ENCODE measurements at places on chromosomes 5 and 9.

DNA sequence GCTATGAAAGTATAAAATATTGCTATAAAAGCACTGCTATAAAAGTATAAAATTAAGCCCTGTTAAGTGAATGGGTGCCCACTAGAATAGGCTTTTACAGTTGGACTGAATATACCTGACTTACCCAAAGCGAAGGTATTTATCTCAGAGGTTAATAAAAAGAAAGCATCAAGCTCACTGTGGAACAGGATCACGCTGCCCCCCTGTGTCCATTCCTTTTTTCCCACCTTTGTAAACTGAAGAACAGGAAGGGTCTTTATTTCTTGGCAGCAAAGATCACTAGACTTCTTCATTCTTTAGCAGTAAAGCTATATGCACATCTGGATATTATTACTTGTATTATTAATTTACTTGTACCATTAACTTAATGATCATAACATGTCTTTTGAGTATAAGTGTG lies 22.1 kb upstream of the PLPP6 start:
- DNase-seq, result no peak

DNA sequence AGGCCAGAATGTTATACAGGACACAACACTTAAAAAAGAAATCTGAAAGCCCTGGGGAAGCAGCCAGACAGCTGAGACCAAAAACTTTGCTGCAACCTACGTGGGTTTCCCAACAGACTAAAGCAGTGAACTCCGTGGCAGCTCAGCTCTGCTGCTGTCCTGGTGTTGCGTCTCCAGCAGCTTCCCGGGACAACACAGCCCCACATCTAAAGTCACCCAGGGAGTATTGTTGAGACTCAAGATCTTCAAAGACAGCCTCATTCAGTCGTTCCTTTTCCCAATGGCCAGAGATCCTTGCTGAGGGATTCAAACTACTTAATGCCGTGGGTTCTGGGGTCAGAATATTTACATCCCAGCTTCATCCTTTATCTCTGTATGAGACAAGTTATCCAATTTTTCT lies 125.8 kb downstream of the MED10 start:
- DNase-seq, result no peak

DNA sequence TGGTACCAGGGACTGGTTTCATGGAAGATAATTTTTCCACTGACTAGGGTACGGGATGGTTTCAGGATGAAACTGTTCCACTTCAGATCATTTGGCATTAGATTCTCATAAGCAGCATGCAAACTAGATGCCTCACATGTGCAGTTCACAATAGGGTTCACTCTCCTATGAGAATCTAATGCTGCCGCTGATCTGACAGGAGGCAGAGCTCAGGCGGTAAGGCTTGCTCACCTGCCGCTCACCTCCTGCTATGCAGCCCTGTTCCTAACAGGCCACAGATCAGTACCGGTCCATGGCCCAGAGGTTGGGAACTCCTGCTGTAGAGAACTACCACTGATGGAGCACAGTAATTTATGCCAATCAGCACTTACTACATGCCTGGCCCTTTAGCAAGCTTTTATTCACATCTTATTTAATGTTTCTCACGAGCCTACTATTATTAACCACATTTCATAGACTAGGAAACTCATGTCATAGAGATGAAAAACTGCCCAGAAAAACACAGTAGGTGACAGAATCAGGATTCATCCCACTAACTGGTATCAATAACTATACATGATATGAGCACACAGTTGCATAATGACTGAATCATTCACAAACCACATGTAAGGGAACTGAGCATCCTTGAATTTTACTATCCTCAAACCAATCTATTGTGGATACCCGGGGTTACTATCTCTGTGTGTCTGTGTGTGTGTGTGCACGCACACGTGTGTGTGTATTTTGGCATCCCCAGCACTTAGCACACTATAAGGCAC lies 46.5 kb downstream of the SVEP1 start:
- DNase-seq, result no peak

DNA sequence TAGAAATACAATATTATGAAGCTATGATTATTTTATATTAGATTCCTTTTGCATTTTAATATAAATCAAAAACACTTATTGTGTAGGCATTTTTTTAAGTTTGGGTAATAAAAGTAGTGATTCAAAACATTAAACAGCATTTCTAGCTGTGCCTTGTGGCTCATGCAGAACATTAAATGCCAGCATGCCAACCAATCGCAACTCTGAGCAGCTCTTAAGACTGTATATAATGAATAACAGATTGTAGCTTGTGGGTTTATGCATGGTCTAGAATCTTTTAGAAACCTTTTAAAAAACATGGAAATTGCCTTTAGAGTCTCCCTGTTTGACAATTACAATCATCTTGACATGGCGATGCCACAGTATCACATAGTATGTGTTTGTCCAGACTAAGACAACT lies 903.8 kb downstream of the EFNA5 start:
- DNase-seq, result no peak

DNA sequence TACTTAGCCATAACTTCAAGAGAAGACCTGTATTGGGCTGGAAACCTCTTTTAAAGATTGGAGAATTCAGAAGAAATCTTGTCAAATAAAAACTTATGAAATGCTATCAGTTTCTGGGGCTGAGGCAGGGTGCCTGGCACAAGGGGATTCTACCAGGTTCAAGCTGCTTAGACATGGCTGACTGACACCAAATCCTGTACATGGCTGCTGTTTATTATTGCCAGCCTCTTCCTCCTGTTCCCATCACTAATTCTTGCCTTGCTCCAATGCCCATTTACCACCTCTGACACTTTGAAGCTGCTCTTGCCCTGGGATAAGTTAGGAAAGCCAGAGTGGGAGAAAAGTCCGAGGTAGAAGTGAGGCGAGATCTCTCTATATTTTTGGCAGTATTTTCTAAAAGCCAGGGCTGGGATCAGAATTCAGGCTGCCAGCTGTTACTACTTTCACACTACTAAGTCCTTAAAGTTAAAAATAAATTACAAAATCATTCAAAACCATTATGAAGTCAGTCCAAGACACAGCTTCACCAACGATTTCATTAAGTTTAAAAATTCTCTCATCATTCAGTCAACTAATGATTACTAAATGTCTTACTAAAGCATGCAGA lies 66.3 kb upstream of the TNFAIP8 start:
- no peak for DNase-seq

- DNase-seq, result no peak
Observed at GRCh38 chr5:155307229-155307628, 293.7 kb downstream of the KIF4B start.

GRCh38 chr5:120528609-120529008 lies 64.5 kb downstream of the PRR16 start:
- DNase-seq, result no peak

- no peak for DNase-seq
Observed at GRCh38 chr5:125152044-125152443, 405.6 kb upstream of the ZNF608 start.

GRCh38 chr9:127522727-127523126 lies 71.4 kb downstream of the LRSAM1 start:
- no peak for DNase-seq

DNA sequence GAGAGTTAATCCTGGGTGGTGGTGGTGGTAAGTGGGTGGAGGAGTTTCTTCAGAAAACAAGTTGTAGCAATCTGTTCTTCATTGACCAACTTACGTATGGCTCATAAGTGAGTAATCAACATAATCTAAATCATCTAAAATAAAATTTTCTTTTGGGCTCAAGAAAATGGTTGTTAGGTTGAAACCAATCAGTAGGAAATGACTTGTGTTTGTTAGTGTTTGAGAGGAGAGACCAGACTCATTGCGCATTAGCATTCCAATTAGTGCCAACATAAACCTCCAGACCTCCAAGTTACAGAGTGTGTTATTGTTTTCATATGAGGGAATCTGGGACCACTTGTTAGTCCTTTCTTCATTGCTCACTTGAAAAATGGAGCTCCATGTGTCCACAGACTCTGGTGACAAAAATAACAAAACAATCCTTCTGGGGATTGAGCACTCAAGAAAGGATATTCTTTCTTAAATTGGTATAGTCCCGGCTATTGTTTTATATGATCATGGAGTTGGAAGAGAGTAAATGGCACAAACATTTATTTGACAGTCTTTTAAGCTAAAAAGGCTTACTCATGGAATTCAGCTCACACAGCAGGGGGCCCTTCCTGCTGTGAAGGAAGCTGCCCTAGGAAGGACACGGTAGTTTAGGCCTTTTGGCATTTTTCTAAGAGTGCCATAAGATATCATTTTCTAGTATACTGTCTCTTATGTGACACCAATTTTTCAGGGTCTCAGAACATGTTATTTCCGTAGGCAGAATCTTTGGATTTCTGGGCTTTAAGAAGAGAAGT lies 441.1 kb downstream of the EBF1 start:
- DNase-seq, result no peak

DNA sequence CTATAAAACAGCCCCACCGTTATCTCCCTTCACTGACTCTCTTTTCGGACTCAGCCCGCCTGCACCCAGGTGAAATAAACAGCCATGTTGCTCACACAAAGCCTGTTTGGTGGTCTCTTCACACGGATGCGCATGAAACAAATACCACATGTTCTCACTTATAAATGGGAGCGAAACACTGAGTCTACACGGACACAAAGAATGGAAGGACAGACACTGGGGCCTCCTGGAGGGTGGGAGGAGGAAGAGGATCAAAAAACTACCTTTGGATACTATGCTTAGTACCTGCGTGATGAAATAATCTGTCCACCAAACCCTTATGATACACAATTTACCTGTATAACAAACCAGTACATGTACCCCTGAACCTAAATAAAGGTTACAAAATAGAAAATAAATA lies 98.6 kb downstream of the ICE1 start:
- no peak for DNase-seq

- no peak for DNase-seq
Observed at GRCh38 chr5:158283397-158283796, 424.5 kb upstream of the CLINT1 start.

- DNase-seq, result no peak
Observed at GRCh38 chr9:124788542-124789217, 11.7 kb downstream of the OLFML2A start.

- no peak for DNase-seq
Observed at GRCh38 chr5:169064093-169064492, 236.8 kb downstream of the SLIT3 start.

DNA sequence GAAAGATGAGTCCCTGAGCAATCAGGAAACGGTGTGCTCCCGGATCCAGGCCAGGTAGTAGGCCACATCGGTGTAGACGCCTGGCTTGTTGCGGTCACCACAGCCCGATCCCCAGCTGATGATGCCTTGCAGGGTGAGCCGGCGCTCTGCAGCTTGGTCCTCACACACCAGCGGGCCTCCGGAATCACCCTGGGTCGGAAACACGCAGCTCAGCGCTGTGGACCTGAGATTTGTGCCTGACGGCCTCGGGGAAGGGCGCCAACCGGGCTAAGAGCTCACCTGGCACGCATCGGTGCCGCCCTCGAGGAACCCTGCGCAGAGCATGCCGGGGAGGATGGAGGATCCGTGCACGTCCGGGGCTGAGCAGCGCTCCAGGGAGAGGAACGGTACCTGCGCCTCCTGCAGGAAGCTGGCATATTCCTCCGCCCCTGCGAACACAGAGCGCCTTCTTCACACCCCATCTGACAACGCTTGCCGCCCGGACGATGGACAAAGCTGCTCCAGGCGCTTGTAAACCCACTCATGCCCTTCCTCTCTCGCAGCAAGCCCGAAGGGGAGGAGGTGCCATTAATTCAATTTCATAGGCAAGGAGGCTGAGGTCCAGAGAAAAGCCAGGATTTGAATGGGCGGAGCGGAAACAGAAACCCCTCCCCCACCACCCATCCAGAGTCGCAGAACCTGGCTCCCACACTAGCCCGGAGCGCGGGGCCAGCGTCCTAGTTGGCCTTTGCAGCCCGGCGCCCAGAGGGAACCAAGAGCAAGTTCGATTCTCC lies 2.0 kb upstream of the PFN3 start:
- DNase-seq, result no peak

DNA sequence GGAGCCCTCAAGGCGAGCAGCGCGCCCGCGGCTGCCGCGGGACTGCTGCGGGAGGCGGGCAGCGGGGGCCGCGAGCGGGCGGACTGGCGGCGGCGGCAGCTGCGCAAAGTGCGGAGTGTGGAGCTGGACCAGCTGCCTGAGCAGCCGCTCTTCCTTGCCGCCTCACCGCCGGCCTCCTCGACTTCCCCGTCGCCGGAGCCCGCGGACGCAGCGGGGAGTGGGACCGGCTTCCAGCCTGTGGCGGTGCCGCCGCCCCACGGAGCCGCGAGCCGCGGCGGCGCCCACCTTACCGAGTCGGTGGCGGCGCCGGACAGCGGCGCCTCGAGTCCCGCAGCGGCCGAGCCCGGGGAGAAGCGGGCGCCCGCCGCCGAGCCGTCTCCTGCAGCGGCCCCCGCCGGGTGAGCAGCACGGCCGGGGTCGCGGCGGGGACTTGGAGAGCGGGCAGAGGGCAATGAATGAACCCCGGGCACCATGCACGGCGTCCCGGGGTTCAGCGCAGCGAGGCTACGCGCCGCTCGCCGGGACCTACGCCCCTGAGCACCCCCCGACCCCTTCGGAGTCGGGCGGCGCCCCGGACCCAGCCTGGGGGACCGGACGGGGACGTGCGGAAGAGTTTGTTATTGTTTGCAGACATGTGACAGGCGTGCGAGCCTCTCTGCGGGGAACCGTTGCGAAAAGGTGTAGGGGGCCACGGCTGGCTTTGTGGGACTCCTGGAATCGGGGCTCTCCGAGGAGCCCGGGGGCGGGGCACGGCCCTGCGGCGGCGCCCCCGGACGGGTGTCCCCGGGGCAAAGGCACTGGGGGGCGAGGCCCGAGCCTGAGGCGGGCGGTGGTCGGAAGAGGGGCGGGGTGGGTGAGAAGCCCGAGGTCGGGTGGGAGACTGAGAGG lies 553 bp downstream of the MAP3K1 start:
- DNase-seq, result no peak

- DNase-seq, result no peak
Observed at GRCh38 chr9:27189426-27189825, 80.4 kb downstream of the TEK start.

DNA sequence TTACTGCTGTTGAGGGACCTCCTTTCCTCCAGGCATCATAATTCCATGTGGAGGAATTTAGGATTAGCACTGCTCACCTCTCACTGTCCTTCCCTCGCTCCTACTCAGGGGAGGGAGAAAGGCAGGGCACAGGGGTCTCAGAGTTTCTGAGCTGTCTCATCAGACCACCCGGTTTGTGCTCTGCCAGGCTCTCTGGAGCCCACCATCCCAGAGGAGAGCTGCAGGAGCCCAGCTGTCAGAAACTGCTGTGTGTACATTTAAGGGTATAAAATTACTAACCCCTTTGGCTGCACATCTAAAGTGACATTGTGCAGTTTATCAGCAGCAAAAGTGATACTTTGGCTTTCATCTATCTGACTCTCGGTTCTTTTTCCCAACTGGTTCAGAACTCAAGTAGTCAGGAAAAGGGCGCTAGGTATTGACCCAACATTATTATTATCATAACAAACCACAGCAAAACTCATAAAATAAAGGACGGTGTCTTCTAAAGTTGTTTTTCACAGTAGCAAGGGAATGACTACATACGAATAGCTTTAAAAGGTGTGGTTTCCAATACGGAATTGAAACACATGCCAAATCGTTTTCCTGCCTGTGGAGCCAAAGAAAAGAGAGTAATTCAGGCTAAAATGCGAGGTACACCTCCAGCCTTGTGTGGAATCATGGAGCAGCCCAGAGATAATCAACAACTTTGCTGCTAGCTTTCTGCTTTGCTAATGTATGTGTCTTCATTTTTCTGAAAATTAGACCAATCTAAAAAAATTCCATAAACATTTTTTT lies 348.1 kb downstream of the TMEM167A start:
- DNase-seq, result no peak
